ENCODE measurements at places on chromosomes 4 and X. TPM values are rescaled to one million over a fixed set of nuclear protein-coding genes. Genes with fewer than 3 reads are reported as not detected.

The XG gene
- 15.4 TPM for total RNA-seq

The ADGRL3 gene
- total RNA-seq = 0.19 TPM

The ZNF630 gene
- total RNA-seq = 0.44 TPM

The HTATSF1 gene
- total RNA-seq = 46.9 TPM

- no peak overlapping the region for H3K4me3 ChIP-seq
- DNase-seq = no peak
- no peak overlapping the region for H3K27ac ChIP-seq
- no peaks in the 10 kb centered on the region for H3K27me3 ChIP-seq
- H3K36me3 ChIP-seq = peaks cover 44% of the 10 kb centered on the region
Measured at GRCh38 chr4:145103496-145103895, 5.4 kb downstream of the ABCE1 start.

DNA sequence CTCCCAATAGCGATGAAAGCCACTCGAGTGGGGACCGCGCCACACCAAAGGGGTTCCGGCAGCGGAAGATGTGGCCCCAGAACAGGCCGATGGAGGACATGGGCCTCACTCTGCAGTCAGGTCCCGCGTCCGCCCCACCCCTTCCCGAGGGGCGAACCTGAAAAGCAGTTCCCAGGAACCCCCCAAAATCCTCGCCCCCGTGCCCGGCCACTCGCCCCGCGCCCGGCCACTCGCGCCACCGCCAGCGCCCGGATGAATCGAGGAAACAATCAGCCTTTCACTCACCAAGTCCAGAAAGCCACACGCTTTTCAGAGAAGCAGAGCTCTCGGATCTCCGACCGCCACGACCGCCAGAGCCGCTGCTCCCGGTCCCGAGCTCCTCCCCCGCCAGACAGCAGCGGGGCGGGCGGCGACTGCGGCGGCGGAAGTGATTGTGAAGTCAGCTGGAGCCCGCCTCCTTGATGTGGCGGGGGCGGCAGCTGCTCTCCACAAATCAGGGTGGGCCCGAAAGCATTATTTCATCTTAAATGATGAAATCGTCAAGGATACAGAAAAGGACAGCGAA is at the start of gene PJA1:
PJA1 (minus strand) TSS at position 367 of the 565 bp plus-strand sequence. CDS start 2,380 bp downstream, outside the sequence.
- peak within 1 kb of the TSS; percentile 70 for H3K4me3 ChIP-seq
- H3K27ac ChIP-seq = peak within 1 kb of the TSS; percentile 86

DNA sequence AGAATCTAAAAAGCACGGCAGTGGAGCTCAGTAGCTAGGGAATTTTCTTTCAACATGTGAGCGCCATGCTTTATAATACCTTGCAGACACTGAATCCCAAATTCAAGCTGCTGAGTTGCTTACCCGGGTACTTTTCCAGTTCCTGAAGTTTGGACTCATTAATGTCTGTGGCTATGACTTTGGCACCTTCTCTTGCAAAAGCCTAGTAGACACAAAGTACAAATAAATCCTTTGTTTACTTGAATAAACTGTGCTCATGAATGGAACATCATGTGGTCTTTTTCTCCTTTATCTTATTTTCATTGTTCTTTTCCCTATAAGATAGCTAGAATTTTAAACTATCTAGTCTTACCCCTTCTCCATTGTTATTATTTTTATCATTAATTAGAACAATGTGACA is 4.6 kb downstream of the BDH2 start:
- no peaks in the 10 kb centered on the region for H3K36me3 ChIP-seq
- no peaks in the 10 kb centered on the region for H3K27me3 ChIP-seq
- H3K4me3 ChIP-seq = no peak overlapping the region
- no peak for DNase-seq
- no peak overlapping the region for H3K27ac ChIP-seq
- peaks cover 4% of the 10 kb centered on the region for H3K4me1 ChIP-seq

DNA sequence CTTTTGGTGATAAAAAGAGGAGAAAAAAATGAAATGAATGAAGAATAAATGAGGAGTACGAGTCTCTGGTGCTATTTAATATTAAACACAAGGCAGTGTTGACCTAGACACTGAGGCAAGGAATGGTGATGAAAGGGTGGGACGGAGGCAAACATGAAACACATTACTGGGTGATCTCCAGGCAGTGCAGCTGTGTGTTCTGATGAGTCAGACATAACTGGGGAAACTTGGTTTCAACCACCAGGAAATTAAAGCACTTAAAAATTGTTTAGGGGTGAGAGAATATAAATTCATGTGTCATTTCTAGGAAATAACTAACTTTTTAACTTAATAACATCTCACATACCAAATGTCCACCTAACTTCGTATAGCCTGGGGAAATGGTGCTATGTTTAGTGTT is 19.7 kb upstream of the CXCL6 start:
- H3K36me3 ChIP-seq = no peaks in the 10 kb centered on the region
- H3K4me3 ChIP-seq = no peak overlapping the region
- no peak overlapping the region for H3K27ac ChIP-seq
- H3K4me1 ChIP-seq = no peaks in the 10 kb centered on the region
- no peak for DNase-seq

DNA sequence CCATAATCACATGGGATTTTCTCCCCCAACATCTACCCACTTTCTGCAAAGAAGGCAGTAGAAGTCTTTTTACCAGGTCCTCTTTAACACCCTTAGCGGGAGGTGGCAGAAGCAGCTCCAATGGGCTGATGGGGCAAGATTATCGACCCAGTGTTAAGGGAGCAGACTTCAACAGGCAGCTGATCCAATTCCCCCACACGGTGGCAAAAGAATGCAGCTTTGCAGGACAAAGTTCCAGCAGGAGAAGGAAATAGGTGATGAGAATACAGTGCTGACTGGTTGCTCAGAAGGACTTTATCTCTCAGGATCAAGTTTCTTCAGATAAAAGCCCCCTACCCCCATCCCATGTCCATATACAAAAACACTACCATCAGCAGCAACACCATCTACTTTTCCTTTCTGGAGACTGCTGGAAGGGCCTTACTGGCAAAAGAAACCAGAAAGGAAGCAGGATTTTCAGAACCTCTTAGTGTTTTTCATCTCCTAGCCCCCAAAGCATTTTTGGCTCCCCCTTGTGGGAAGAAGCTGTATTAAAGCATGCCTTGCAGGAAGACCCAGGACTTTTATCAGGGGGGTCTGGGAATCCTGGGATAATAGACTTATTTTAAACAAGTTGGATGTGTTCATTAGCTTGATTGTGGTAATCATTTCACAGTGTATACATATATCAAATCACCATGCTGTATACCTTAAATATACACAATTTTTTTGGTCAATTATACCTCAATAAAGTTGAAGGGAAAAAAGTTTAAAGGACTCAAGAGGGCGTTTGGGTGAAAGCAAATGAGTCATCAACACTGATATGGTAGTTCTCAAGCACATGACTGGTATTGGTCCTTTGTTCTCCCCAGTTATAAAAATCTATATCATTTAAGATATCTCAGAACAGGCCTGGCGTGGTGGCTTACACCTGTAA is 146.4 kb downstream of the GPC3 start:
- H3K4me3 ChIP-seq = no peak overlapping the region
- no peaks in the 10 kb centered on the region for H3K27me3 ChIP-seq
- DNase-seq = no peak
- no peaks in the 10 kb centered on the region for H3K4me1 ChIP-seq
- no peaks in the 10 kb centered on the region for H3K36me3 ChIP-seq

DNA sequence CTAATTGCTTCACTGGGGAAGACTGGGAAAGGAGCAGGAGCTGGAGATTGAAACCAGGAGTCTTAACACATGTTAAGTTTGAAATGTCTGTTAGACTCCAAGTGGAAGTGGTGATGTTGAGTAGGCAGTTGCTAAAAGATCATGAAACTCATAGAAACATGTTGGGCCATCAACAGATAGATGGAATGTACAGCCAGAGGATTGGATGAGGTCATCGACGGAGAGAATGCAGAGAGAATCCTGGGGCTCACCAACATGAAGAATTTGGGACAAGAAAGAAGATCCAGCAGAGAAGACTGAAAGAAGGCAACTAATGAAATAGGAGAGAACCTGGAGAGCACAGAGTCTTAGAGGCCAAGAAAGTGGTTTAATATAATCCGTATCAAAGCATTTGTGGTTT is 19.4 kb upstream of the TSPAN5 start:
- no peak overlapping the region for H3K27ac ChIP-seq
- no peak overlapping the region for H3K4me3 ChIP-seq
- no peak for DNase-seq
- H3K27me3 ChIP-seq = no peaks in the 10 kb centered on the region
- no peaks in the 10 kb centered on the region for H3K4me1 ChIP-seq

GRCh38 chr4:53763813-53764597 is 172.7 kb upstream of the LNX1 start:
- no peak overlapping the region for H3K4me3 ChIP-seq
- H3K36me3 ChIP-seq = no peaks in the 10 kb centered on the region

- H3K27ac ChIP-seq = no peak overlapping the region
- H3K4me3 ChIP-seq = no peak overlapping the region
- H3K4me1 ChIP-seq = no peaks in the 10 kb centered on the region
- DNase-seq = no peak
- H3K27me3 ChIP-seq = no peaks in the 10 kb centered on the region
- H3K36me3 ChIP-seq = no peaks in the 10 kb centered on the region
Measured at GRCh38 chr4:183941964-183942363, 36.9 kb downstream of the STOX2 start.
